ENCODE measurements at places on chromosomes 5 and 9.
A peak's percentile ranks its signal among the peaks of the same experiment; 100 is the strongest.

DNA sequence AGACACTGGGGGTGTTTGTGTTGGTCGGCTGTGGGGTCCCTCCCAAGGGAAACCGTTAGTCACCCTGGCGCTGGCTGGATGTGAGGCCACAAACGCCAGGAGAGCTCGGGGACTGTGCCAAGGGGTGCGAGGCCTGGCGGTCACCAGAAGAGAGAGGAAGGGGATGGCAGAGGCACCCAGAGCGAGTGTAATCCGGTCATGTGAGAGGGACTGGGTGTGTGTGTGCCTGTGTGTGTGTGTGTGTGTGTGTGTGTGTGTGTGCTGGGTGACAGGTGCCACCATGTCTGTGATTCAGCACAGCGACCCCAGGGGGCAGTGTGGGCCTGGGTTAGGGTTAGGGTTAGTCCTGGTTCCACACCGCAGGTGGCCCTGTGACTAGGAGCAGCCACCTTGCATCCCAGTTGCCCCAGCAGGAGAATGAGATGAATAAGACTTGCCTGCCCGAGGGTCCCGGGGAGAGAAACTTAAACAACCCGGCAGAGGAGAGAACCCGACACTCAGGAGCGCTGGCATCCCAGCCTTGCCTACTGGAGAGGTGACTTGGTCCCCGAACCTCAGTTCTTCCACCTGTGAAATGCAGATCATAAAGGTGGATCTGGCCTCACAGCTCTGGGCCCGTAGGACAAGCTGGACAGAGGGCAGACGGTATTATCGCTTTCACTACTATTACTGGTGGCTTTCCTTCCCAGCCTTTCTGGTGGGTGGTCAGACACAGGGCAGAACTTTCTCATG is 1.4 kb upstream of the ADAMTSL2 start:
- H3K27me3 ChIP-seq, result no peaks in the 10 kb centered on the region
- peaks cover 20% of the 10 kb centered on the region for H3K4me1 ChIP-seq
- DNase-seq, result no peak
- no peak overlapping the region for H3K27ac ChIP-seq
- no peaks in the 10 kb centered on the region for H3K36me3 ChIP-seq

DNA sequence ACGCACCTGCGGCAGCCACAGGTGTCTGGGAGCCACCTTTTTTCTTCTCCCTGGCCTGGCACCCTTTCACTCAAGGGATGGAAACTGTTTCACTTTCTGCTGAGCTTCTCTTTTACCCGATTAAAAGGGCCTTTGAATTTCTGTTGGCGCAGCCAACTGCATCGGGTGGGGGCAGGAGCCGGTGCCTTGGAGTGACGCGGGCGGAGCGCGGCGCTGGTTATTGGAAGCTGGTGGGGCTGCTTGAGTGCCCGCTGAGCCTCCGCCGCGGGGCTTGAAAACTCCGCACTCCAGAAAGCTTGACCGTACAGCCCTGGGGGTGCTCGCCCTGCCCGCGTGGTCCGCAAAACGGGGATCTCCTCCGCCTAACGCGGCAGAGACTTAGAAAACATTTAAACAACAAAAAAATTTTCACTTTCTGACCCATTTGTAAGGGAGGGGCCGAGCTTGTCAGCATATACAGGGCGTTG is 52.0 kb upstream of the TJP2 start:
- H3K4me1 ChIP-seq, result peaks cover 5% of the 10 kb centered on the region
- H3K27me3 ChIP-seq, result no peaks in the 10 kb centered on the region
- peak overlapping the region; percentile 91 for H3K4me3 ChIP-seq
- DNase-seq, result no peak

DNA sequence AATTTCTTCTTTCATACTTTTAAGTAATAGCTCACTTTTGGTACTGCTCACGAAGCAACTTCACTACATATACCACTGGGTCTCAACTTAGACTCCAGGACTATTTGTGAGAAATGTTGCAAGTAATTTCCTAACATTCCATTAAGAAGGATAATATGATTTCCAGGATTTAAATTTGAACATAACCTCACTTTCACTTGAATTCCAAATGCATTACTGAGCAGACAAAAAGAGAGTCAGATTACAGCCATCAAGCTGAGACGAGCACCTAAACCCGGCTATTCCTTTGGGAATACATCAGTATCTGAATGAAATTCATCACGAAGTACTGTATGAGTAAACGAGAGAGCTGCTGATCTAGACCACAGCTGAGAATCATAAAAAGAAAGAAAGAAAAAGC is 47.3 kb downstream of the LIFR start:
- no peak for DNase-seq
- H3K27ac ChIP-seq, result no peak overlapping the region
- H3K4me3 ChIP-seq, result no peak overlapping the region
- H3K36me3 ChIP-seq, result peaks cover 15% of the 10 kb centered on the region
- no peaks in the 10 kb centered on the region for H3K27me3 ChIP-seq

GRCh38 chr9:122900791-122901190 is 4.4 kb downstream of the RC3H2 start:
- no peak for DNase-seq
- no peak overlapping the region for H3K4me3 ChIP-seq
- peaks cover 15% of the 10 kb centered on the region for H3K4me1 ChIP-seq
- peak overlapping the region; percentile 35 for H3K27ac ChIP-seq
- H3K27me3 ChIP-seq, result no peaks in the 10 kb centered on the region
- no peaks in the 10 kb centered on the region for H3K36me3 ChIP-seq

DNA sequence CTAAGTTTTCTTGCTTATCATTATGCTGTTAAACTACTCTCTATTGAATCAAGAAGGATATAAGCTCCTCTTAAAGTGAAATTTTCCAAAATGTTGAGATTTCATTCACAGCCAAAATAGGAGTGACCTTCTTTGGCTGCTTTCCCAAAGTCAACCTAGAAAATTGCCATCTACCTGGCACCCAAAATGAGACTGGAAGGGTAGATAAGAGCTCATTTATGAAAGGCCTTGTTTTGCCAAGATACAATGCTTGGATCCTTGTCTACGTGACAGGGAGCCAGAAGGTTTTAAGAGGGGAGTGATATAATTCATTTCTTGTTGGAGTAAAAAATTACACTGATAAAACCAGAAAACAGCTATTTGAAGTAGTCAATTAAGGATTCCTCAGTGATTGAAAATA is 287.1 kb downstream of the IZUMO3 start:
- no peaks in the 10 kb centered on the region for H3K36me3 ChIP-seq
- H3K27me3 ChIP-seq, result no peaks in the 10 kb centered on the region
- H3K27ac ChIP-seq, result no peak overlapping the region
- no peak overlapping the region for H3K4me3 ChIP-seq
- DNase-seq, result no peak

- no peak overlapping the region for H3K27ac ChIP-seq
- H3K4me3 ChIP-seq, result no peak overlapping the region
- H3K27me3 ChIP-seq, result no peaks in the 10 kb centered on the region
- DNase-seq, result no peak
- H3K4me1 ChIP-seq, result peaks cover 8% of the 10 kb centered on the region
- no peaks in the 10 kb centered on the region for H3K36me3 ChIP-seq
Observed at GRCh38 chr5:75571547-75571946, 39.7 kb upstream of the ANKDD1B start.

- no peak overlapping the region for H3K27ac ChIP-seq
- no peaks in the 10 kb centered on the region for H3K27me3 ChIP-seq
- DNase-seq, result no peak
- H3K4me3 ChIP-seq, result no peak overlapping the region
- peaks cover 18% of the 10 kb centered on the region for H3K4me1 ChIP-seq
Observed at GRCh38 chr5:175471628-175472027, 6.7 kb upstream of the SFXN1 start.

- peaks cover 4% of the 10 kb centered on the region for H3K4me1 ChIP-seq
- no peak overlapping the region for H3K27ac ChIP-seq
- no peaks in the 10 kb centered on the region for H3K36me3 ChIP-seq
- no peak for DNase-seq
- H3K4me3 ChIP-seq, result no peak overlapping the region
Observed at GRCh38 chr5:107331882-107332281, 338.9 kb downstream of the EFNA5 start.

DNA sequence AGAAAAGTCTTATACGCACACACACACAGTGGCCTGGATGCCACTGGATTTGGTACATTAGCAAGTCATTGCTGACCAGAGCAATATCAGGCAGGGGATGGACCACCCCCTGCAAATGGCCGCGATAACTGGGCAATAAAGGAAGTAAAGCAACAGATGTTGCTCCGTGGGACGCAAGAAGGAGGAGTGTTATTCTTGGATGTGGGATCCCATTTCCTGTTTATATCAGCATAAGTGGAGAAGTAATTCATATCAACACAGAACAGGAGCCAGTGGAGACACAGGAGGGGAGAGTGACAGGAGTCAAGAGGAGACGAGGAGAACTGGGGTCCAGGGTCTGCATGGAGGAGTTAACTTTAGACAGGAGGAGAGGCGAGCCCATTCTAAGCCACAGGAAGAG is 18.4 kb downstream of the RUFY1 start:
- peaks cover 100% of the 10 kb centered on the region for H3K36me3 ChIP-seq
- no peaks in the 10 kb centered on the region for H3K4me1 ChIP-seq
- H3K4me3 ChIP-seq, result no peak overlapping the region
- no peak for DNase-seq
- H3K27ac ChIP-seq, result no peak overlapping the region

DNA sequence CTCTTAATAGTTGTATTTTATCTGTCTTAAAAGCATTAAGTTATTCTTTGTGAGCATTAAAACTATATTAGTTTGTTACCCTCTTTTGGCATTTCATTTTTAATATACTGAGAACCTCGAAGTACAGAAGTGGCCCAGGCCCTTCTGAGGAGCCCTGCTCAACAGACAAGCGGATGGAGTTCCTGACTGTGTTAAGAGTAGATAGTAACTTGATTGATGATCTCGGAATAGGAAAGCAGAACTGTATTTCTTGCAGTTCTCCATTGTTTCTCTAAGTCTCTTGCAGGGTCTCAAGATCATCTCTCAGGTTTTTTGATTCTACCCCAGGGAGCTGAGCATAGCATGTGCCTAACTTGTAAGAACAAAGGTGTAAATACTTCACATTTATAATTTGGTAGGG is 139.6 kb downstream of the SMARCA2 start:
- no peak overlapping the region for H3K27ac ChIP-seq
- DNase-seq, result no peak

GRCh38 chr5:108983461-108984092 is 235.9 kb downstream of the FER start:
- DNase-seq, result no peak
- H3K27me3 ChIP-seq, result no peaks in the 10 kb centered on the region
- no peak overlapping the region for H3K4me3 ChIP-seq
- H3K4me1 ChIP-seq, result no peaks in the 10 kb centered on the region
- H3K36me3 ChIP-seq, result peaks cover 22% of the 10 kb centered on the region
- no peak overlapping the region for H3K27ac ChIP-seq

DNA sequence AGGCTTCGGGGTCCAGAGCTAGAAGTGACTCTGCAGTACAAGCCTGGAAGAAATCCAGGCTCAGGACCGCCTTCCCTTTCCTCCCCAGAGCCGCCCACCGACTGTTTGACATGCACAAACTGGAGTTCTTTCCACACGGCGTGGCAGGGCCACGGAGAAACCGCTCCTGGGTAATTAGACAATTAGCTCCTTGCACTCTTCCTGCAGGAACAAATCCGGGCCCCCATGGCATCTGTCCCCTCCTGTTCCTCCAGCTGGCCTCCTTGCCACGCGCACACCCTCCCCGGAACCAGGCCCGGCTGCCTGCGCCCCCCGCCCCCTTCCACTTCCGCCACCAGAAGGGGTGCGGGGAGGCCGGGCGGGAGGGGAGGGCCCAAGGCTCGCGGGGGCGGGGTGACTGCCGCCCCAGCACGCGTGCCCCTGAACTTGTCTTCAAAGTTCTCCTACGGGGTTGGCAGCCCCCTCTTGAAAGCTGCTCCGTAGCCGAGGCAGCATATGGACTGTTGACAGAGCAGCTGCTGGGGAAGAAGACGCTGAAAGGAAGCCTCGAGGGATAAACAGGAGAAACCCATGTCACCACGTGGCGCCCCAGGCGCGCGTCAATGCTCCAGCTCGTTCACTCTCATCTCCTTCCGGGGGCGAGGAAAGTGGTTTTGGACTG is 74.3 kb downstream of the SEC61B start:
- peak overlapping the region; percentile 30 for H3K4me3 ChIP-seq
- H3K27ac ChIP-seq, result no peak overlapping the region
- H3K4me1 ChIP-seq, result peaks cover 9% of the 10 kb centered on the region
- no peaks in the 10 kb centered on the region for H3K36me3 ChIP-seq
- DNase-seq, result no peak

- no peak overlapping the region for H3K4me3 ChIP-seq
- no peak for DNase-seq
- H3K27me3 ChIP-seq, result no peaks in the 10 kb centered on the region
- no peaks in the 10 kb centered on the region for H3K36me3 ChIP-seq
Observed at GRCh38 chr9:13070612-13071595, 208.6 kb downstream of the MPDZ start.

DNA sequence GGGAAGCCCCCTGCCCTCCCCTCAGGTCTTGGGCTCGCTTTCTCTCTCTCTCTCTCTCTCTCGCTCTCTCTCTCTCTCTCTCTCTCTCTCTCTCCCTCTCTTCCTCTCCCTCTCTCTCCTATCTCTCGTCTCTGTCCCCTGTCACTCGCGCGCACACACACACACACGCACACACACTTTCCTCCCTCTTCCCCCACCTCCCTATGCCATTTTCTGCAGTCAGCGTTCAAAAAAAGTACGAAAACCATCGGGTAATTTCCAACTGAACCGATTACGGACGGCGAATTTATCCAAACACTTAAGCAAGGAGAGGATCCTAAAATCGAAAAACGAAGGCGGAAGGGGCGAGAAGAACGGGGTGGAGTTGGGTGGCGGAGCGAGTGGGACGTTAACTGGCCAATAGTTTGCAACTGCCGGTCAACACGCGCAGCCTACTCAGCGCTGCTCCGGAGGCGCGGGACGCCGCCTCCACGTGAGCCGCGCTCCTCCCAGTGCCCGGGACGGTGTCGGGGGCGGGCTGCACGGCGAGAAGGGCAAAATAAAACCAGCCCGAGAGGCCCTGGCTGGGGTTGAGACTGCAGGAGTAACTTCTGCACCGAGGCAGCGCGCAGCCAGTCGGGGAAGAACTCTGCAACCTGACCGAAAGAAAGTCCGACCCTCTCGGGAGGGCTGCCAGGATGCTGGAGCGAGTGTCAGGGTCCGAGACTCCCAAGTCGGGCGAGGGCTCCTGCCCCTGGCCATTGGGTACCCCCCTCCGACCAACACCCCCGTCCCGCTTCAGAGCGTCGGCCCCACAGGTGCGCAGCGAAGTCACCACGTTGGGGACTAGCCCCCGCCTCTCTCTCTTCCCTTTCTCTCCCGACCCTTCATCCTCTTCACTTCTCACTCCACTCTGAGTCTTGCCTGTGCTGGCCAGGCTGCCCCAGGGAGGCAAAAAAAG is 24.9 kb upstream of the ELAVL2 start:
- peak overlapping the region; percentile 46 for H3K4me3 ChIP-seq
- H3K36me3 ChIP-seq, result no peaks in the 10 kb centered on the region
- H3K4me1 ChIP-seq, result peaks cover 15% of the 10 kb centered on the region
- H3K27ac ChIP-seq, result no peak overlapping the region

DNA sequence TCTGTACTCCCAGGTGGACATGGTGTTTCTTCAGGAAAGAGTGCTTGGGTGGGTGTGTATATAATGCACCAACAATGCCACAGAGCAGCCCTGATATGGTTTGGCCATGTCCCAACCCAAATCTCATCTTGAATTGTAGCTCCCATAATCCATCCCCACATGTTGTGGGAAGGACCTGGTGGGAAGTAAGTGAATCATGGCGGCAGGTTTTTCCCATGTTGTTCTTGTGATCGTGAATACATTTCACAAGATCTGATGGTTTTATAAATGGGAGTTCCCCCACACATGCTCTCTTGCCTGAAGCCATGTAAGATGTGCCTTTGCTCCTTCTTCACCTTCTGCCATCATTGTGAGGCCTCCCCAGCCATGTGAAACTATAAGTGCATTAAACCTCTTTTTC is 158.5 kb downstream of the NR3C1 start:
- no peak for DNase-seq
- H3K4me1 ChIP-seq, result peaks cover 23% of the 10 kb centered on the region
- H3K4me3 ChIP-seq, result no peak overlapping the region
- peak overlapping the region; percentile 83 for H3K27ac ChIP-seq
- H3K36me3 ChIP-seq, result no peaks in the 10 kb centered on the region
